ENCODE measurements at places on chromosomes 3 and 15.

- DNase-seq = no peak
Measured at GRCh38 chr3:106263011-106263410, 394.2 kb upstream of the CBLB start.

DNA sequence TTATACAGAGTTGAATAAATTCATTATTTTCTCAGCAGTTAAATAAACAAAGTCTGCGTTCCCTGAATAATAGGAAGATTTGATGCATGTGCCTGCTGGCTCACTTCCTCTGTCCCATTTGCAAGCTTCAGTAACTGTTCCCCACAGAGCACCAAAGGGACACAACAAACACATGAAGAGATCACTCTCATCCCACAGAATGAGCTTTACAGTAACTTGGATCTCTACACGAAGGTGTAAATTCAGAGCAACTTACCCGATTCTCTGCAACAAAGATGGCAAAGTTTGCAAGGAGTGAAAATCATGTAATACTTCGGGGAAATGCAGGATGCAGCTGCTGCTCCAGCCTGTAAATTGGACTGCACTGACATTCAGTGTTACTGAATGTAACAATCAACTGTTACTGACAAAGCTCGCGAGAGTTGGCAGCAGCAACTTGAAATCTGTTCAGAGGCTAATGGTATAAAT is at the start of gene BCHE:
Gene BCHE (minus strand): TSS at position 366 of the 468 bp plus-strand sequence. CDS start 6,390 bp downstream, outside the sequence.
- DNase-seq = no peak

DNA sequence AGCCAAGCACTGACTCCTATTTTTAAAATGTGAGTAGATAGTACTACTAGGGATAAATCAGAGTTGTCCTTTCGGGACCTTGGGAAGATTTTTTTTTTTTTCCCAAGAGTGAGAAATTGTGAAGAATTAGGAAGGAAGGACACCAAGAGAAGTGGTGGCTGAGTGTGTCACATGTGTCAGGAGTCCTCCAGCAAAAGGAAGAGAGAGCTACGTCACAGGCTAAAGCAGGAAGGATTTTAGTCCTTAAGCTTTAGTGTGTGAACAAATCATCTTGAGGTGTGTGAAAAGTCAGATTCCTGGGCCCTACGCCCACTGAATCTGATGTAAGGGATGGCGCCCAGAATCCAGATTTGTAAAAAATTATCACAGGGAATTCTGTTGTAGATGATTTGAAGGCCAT is 172.7 kb downstream of the SERPINI1 start:
- DNase-seq = no peak

- no peak for DNase-seq
Measured at GRCh38 chr3:188241072-188241471, 87.1 kb downstream of the LPP start.

DNA sequence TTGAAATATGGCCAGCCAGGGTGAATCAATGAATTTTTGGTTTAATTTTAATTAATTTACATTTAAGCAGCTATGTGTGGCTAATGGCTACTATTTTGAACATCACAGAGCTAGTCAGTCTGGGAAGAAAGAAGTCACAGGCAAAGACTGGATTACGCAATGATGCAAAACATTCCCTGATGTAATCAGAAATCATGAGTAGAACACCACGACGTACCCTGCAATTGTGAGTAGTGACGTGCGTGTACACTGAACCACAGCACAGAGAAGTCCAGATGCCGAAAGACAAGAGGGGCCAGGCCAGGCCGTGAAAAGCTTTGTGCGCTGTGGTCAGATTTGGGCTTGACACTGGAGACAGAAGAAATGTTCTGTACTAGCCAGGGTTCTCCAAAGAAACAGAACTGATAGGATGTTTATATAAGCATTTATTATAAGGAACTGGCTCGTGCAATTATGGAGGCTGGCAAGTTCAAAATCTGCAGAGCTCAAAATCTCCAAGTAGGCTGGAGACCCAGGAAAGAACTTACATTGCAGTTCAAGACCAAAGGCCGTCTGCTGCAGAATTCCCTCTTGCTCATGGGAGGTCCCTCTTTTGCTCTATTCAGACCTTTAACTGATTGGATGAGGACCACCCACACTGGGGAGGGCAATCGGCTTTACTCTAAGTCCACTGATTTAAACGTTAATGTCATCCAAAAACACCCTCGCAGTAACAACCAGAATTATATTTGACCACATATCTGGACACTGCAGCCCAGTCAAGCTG is 44.6 kb downstream of the SH3BP5 start:
- no peak for DNase-seq

DNA sequence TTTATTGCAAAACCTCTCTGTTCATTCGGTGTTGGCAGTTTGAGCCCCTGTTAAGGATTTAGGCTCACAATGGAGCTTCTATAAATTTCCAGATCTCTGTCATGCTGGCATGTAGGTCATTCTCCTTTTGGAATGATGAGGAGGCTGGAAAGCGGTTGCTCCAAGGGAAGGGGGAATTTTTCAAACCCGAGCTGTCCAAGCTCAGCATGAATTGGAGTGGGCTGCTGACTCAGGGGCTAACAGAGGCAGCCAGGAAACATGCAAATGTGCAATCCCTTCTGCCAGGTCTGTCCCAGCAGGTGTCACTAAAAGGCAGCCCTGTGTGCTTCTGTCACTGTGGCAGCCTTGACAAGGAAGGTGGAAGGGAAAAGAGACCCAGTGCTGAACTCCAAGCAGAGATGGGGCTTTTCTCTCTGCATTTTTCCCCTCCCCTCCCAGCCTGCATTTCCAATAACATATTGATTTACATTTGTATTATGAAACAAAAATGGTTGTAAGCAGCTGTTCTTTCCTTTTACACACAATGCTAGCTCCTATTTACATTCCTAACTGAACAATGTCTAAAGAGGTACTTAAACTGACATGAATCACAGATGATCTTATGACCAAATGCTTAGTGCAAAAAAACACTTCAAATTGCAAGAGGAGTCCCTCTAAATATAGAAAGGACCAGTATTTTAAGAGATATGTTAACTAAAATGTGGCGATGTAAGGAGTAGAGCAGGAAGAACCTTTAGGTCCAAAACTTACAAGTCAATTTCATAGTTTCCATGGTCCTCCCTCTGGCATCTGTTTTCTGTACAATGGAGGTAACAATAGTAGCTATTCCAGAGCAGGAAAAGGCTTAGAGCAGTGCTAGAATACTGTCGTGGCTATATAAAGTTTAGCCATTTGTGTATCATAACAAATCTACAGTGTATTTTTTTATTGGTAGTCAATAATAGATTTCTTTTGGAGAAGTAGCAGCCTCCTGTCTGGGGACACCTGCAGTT is 84.5 kb upstream of the ATP10A start:
- no peak for DNase-seq

DNA sequence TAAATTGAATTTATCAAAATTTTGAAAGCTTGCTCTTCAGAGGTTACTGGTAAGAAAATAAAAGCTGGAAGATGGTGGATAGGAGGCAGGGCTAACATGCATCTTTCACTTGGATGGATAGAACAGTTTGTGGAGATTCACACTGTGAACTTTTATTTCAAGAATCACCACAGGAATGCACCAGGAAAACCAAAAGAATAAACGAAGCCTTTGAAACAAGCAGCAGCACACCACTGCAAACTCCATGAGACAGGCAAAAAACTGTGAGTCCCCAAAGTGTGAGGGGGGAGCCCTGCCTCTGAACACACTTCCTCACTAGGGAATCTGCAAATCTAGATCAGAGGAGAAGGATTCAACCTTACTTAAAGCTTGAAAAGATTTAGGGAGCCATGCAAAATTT is 122.2 kb downstream of the RTP4 start:
- DNase-seq = no peak

- DNase-seq = no peak
Measured at GRCh38 chr3:129609591-129610182, 3.2 kb upstream of the PLXND1 start.

- no peak for DNase-seq
Measured at GRCh38 chr15:61091289-61091616, 137.8 kb downstream of the RORA start.

GRCh38 chr15:70062321-70062956 is 35.3 kb downstream of the TLE3 start:
- DNase-seq = no peak

DNA sequence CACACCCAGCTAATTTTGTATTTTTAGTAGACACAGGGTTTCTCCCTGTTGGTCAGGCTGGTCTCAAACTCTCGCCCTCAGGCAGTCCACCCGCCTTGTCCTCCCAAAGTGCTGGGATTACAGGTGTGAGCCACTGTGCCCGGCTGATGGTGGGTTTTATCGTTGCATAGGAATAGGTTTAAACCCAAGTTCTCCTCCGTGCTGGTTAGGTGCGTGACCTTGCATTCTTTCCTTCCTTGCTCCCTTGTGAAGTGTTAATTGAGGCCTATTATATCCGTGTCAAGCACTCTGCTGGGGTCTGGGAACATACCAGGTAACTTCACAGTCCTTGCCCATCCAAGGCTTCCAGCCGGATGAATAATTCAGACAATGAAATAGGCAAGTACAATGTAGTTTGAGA is 19.3 kb upstream of the ETV5 start:
- no peak for DNase-seq

All from activated T-cell treated with anti-CD3 and anti-CD28 coated beads, Interleukin-2, amount 50 U/mL, for 48 hours (primary cell).